K562 (cell line): ENCODE measurements at places on chromosomes 1 and 21.
A peak's percentile ranks its signal among the peaks of the same experiment; 100 is the strongest.

DNA sequence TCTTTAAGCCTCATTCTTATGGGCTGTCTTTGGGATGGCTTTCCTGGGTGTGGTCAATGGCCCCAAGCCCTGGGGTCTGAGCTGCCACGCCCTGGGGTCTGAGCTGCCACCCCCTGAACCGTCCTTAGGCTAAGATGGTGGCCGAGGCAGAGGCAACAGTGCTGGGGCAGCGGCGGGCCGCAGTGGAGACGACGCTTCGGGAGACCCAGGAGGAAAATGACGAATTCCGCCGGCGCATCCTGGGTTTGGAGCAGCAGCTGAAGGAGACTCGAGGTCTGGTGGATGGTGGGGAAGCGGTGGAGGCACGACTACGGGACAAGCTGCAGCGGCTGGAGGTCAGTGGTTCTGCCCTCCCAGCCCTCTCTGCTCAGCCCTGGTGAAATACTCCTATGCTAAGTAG lies 10.3 kb upstream of the TUFT1 start:
- peaks cover 44% of the 10 kb centered on the region for H3K27me3 ChIP-seq
- H3K4me3 ChIP-seq: no peak overlapping the region
- H3K4me1 ChIP-seq: peaks cover 18% of the 10 kb centered on the region
- no peak for DNase-seq
- H3K36me3 ChIP-seq: no peaks in the 10 kb centered on the region

DNA sequence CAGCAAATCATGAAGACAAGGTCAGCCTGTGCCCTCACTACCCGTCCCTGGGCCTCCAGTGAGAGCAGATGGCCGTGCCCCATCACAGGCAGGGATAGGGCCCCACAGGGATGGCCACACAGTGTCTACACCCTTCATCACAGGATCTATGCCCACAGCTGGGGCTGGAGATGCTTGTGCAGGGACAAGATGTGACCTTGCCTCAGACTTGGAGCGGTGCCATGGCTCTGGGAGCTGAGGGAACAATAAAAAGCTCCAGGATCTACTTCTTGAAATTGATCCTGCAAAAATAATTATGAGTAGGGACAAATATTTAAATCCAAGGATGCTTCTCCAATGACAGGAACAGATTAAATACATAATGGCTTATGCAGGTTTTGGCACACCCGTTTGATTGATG lies 25.4 kb upstream of the TCEA3 start:
- H3K4me1 ChIP-seq: peaks cover 3% of the 10 kb centered on the region; the same call in 2 of the 3 replicates
- H3K27me3 ChIP-seq: no peaks in the 10 kb centered on the region
- H3K27ac ChIP-seq: no peak overlapping the region
- H3K4me3 ChIP-seq: no peak overlapping the region
- peaks cover 13% of the 10 kb centered on the region; the same call in 2 of the 3 replicates for H3K36me3 ChIP-seq

- H3K4me1 ChIP-seq: peaks cover 34% of the 10 kb centered on the region
- H3K27ac ChIP-seq: no peak overlapping the region
- H3K4me3 ChIP-seq: no peak overlapping the region
- H3K27me3 ChIP-seq: no peaks in the 10 kb centered on the region
Observed at GRCh38 chr1:54272134-54272533, 72.2 kb downstream of the MRPL37 start.

- peaks cover 32% of the 10 kb centered on the region for H3K4me1 ChIP-seq
- H3K4me3 ChIP-seq: no peak overlapping the region
- no peak for DNase-seq
- H3K27me3 ChIP-seq: no peaks in the 10 kb centered on the region
- H3K36me3 ChIP-seq: no peaks in the 10 kb centered on the region; the same call in 2 of the 3 replicates
- H3K27ac ChIP-seq: no peak overlapping the region
Observed at GRCh38 chr1:39894884-39895495, 6.7 kb downstream of the MYCL start.

DNA sequence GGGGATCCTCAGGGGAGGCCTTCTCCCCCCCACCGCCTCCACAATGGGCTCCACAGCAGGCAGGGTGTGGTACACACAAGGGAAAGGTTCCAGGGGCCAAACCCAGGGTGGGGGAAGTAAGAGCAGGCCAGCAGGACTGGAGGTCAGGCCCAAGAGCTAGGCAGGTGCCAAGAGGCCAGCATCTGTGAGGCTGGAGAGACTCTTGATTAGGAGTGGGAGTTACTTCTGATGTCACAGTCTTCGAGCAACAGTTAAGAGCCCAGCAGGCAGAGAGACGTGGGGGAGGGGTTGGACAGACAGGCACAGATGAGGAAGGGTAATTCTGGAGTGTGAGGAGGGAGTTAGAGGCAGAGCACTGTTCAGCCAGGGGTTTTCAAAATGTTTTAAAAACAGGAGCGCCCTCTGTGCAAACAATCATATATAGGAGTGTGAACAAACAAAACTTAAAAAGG lies 55.8 kb downstream of the SLC9A1 start:
- H3K4me1 ChIP-seq: peaks cover 18% of the 10 kb centered on the region
- H3K4me3 ChIP-seq: no peak overlapping the region
- H3K27ac ChIP-seq: peak overlapping the region; percentile 58; the same call in 2 of the 3 replicates
- H3K27me3 ChIP-seq: no peaks in the 10 kb centered on the region
- peak; percentile 57 for DNase-seq

DNA sequence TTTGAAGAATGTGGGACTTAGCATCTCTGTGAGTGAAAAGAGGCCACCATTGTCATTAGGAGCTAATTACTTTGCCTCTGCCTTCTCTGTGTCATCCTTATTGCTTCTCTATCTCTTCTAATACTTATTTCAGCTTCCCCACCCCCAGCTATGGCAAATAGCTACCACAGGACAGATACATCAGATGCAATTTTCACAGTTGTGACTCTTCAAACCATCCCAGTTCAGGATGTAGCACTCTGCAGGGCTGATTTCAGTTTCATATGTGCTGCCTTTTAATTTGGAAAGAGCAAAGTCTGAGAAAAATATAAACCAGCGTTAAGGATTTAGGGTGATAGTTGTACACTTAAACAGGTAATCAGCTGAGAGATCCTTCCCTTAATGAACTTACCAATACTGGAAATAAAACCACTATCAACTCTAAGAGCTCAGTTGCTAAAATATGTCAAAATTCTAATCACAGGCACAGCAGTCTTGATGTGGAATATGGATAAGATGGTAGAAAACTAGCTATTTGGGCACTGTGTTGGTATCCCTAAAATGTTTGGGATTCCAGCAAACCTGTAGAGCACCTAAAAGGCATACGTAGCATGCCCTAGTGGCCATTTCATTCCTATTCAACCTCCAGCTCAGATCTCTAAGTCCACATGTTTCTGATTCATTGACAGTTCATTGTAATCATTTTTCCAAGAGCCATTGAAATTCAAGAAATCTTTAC lies 148.4 kb downstream of the SYT2 start:
- H3K27me3 ChIP-seq: no peaks in the 10 kb centered on the region
- no peak overlapping the region for H3K27ac ChIP-seq
- no peak overlapping the region for H3K4me3 ChIP-seq
- DNase-seq: peak; percentile 54

- H3K4me1 ChIP-seq: no peaks in the 10 kb centered on the region
- no peaks in the 10 kb centered on the region for H3K27me3 ChIP-seq
- DNase-seq: no peak
- no peaks in the 10 kb centered on the region for H3K36me3 ChIP-seq
- H3K4me3 ChIP-seq: no peak overlapping the region
Observed at GRCh38 chr1:208977638-208978256, 605.8 kb upstream of the CAMK1G start.
